ENCODE measurements at places on chromosomes 16 and 17.

GRCh38 chr16:75580-76501, 2.2 kb upstream of the MPG start:
- peaks cover 11% of the 10 kb centered on the region for H3K4me1 ChIP-seq
- peaks cover 9% of the 10 kb centered on the region for H3K36me3 ChIP-seq
- H3K27ac ChIP-seq: no peak overlapping the region
- peaks cover 12% of the 10 kb centered on the region for H3K27me3 ChIP-seq

DNA sequence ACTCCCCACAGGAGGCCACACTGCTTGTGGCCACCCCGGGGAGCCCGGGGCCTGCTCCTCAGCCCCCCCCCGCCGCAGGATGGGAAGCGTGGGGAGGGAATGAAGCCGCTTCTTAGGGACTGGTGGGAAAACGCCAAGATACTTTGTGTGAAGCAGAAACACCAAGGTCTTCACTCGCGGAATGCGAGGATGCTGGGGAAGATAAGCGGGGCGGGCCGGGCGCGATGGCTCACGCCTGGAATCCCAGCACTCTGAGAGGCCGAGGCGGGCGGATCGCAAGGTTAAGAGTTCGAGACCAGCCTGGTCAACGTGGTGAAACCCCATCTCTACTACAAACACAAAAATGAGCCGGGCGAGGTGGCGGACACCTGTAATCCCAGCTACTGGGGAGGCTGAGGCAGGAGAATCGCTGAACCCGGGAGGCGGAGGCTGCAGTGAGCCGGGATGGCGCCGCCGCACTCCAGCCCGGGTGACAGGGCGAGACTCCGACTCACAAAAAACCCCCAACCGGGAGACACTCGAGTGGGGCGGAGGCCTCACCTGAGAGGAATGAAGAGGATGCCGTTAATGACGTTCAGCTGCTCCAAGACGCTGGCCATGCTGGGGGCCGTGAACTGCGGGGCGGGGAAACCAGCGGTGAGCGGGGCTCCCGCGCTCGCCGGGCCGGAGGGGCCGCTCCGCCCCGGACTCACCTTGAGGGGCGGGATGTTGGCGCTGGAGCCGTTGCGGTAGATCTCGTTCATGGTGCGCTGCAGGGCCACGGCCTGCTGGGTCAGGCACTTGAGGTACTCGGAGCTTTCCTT, 20.3 kb downstream of the CLUH start:
- ATAC-seq: no peak
- no peaks in the 10 kb centered on the region for H3K27me3 ChIP-seq
- H3K36me3 ChIP-seq: peaks cover 20% of the 10 kb centered on the region
- H3K4me1 ChIP-seq: peaks cover 8% of the 10 kb centered on the region
- no peak overlapping the region for H3K4me3 ChIP-seq
- H3K27ac ChIP-seq: no peak overlapping the region

DNA sequence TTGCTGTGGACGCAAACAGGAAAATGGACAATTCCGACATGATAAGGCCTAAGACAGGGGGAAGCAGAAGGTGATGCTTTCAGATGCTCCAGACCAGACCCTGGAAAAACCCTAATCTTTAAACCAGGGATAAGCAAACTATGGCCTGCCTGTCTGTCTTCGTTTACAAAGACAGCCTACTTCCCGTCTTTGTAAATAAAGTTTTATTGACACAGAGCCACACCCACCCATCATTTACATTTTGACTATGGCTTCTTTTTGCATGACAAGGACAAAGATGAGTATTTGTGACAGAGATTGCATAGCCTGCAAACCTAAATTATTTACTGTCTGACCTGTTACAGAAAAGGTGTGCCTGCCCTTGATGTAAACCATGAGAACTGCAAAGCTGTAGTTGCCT, 177.9 kb downstream of the WSCD1 start:
- no peak overlapping the region for H3K4me3 ChIP-seq
- H3K36me3 ChIP-seq: no peaks in the 10 kb centered on the region
- peaks cover 22% of the 10 kb centered on the region for H3K27me3 ChIP-seq
- H3K4me1 ChIP-seq: no peaks in the 10 kb centered on the region
- ATAC-seq: no peak
- H3K27ac ChIP-seq: no peak overlapping the region

GRCh38 chr17:51954232-51954765, 204.2 kb downstream of the CA10 start:
- no peak overlapping the region for H3K4me3 ChIP-seq
- no peaks in the 10 kb centered on the region for H3K36me3 ChIP-seq
- H3K27me3 ChIP-seq: peaks cover 13% of the 10 kb centered on the region
- H3K4me1 ChIP-seq: no peaks in the 10 kb centered on the region
- ATAC-seq: no peak
- H3K27ac ChIP-seq: no peak overlapping the region

DNA sequence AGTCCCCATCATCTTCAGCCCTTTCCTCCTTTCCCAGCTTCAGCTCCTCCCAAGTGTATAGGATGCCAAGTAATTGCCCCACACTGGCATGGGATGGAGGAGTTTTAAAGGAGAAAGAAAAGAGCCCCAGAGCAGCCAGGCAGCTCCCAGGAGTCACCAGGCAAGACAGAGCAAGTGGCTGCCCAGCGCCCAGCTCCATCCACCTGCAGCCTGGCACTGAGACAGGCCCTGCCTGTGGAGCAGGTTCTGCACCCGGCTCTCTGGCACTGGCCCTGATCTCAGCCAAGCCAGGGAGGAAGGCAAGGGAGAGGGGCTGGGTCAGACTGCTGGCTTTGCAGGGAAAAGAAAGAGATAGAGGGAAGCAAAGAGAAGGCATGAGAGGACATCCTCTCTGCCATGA, 21.7 kb downstream of the FOXN1 start:
- no peaks in the 10 kb centered on the region for H3K4me1 ChIP-seq
- ATAC-seq: no peak
- no peaks in the 10 kb centered on the region for H3K36me3 ChIP-seq
